Heart left ventricle (tissue), 16 donors: ENCODE measurements at places on chromosomes 12 and 14. TPM values are rescaled to one million over a fixed set of nuclear protein-coding genes. Genes with fewer than 3 reads are reported as not detected.

DNA sequence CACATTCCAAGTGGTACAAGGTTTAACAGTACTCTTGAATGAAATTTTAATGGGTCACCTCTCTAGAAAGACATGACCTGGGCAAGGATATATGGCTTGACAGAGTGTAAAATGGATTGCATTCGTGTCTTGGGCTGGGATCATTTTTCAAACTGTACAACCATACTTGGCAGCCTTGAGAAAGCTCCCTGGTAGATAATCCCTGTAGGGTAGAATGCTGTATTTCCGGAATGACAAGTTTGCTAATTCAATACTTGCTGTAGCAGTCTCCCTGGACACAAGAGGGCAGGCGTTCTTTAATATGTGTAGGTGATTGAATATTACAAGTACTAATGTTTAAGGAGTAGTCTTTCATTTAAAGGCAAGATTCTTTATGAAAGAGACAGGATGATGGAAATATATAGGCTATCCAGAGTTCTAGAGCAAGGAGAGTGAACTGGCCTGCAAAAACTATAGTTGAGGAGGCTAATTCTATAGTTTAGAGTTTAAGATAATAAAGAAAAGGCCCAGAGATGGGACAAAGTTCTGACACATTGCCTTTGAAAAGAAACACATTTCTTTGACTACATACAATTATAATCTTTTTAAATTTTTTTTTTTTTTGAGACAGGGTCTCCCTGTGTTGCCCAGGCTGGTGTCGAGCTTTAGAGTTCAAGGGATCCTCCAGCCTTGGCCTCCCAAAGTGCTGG, 53.4 kb downstream of the PLBD1 start:
- DNase-seq: peak; percentile 29

- peak; percentile 15 for DNase-seq
These were observed 32.4 kb downstream of the CHGA start for GRCh38 chr14:92955381-92955780.

DNA sequence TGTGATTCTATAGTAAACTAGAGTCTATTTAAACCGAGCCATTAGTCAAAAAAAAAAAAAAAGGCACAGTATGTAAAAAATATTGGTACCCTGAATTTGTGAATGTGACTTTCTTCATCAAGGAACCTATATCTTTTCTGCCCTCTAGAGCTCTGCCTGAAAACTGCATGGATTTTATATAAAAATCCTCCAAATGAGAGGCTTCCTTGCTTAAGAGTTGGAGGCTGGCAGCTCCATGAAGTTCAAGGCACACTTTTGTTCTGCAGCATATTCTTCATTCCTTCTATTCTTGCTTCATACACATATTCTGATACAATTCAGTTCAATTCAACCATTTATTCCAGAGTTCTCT, 23.1 kb upstream of the NKX2-8 start:
- no peak for DNase-seq

GRCh38 chr12:27968972-27969623, 3.4 kb downstream of the PTHLH start:
- DNase-seq: no peak

The CCDC175 gene
- not detected for total RNA-seq

The RIMKLB gene
- total RNA-seq: 11.4 TPM

The GLIPR1 gene
- total RNA-seq: 25.6 TPM

The GALNT16 gene
- 51.3 TPM for total RNA-seq

The CD69 gene
- not detected for total RNA-seq

The CYP27B1 gene
- total RNA-seq: not detected

The FZD10 gene
- not detected for total RNA-seq
